Astrocyte of the cerebellum (primary cell): ENCODE measurements at places on chromosomes 12 and 14.

DNA sequence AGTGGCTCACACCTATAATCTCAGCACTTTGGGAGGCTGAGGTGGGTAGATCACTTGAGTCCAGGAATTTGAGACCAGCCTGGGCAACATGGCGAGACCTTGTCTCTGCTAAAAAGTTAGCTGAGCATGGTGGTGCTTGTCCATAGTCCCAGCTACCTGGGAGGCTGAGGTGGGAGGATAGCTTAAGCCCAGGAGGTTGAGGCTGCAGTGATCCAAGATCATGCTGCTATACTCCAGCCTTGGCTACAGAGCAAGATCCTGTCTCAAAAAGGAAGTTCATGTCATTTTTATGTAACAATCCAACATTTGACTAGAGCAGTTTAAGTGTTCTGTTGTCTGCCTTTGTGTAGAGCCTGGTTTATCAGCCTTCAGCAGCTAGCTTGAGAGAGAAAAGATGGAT, 6.2 kb downstream of the OXA1L start:
- DNase-seq: no peak

DNA sequence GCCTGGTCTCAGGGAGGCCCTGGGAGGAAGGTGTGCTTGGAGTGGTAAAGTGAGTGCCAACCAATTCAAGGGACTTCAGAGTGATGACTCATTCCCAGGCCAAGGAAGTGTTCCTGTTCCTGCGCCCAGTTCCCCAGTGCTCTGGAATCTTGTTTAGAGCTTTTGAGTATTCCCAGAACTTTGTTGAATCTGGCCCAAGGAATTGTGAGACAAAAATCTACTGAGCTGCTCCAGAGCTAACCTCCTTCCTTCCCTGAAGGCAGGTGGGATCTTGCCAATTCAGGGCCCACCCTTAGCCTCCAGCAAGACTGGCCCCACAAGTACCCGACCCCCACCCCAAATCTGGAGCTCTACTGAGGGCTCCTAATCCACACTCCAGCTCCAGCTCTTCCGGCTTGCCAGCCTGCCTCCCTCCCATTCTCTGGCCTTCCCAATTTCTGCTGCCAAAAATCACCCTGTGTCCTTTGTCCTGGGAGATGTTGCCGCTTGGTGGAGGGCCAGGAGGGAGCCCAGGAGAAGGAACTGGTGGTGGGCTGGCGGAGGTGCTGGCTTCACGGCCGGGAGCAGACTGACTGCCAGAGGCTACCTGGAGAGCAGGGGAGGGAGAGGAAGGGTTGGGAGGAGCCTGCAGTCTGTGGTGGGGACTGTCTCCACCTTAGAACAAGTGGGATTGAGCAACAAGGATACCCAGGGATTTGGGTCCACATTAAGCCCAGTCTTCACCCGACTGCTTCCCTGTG, 2.0 kb upstream of the ATN1 start:
- no peak for DNase-seq

- no peak for DNase-seq
Observed at GRCh38 chr12:19130224-19131024, 891 bp downstream of the PLEKHA5 start.

GRCh38 chr12:43758247-43758727, 303 bp downstream of the PUS7L start:
- DNase-seq: no peak

DNA sequence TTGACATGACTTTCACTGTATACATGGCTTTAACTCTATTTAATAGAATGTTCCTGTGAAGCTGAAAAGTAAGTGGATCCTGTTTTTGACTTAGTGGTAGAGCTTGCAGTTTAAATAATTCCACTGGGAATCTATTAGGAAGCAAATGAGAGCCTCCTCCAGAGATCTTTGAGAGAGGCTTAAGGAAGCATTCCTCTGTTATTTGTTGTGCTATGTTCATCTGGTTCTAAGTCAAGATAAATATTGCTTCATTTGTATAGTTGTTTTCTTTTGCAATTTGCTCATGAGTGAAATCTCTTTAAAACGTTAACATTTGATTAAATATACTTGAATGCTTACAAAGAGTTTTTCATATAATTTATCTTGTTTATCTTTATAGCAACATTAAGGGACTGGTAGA, 70.4 kb downstream of the TMTC2 start:
- DNase-seq: no peak

- DNase-seq: no peak
Observed at GRCh38 chr14:92254786-92255185, 68.2 kb upstream of the SLC24A4 start.

GRCh38 chr14:44626423-44626822, 119.3 kb upstream of the FSCB start:
- DNase-seq: no peak

DNA sequence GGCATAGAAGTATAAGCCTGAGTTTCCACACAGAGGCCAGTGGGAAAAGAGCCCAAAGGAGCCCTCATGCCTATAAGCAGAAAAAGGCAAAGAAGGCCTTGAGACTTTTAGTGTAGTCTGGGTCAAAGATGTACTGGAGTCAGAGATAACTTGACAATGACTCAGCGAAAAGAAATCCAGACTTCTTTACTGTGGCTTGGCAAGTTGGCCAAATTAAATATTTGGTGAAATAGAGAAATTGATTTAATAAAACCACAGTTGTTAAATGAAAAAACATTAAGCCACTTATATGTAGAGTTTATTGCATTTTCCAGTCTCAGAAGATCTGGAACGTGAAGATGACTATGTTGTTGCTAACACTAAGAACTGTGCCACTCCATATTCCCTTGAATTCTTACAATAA, 105.1 kb downstream of the TMTC3 start:
- peak; percentile 60 for DNase-seq

- no peak for DNase-seq
Observed at GRCh38 chr14:104367866-104368750, 211.5 kb upstream of the C14orf180 start.

DNA sequence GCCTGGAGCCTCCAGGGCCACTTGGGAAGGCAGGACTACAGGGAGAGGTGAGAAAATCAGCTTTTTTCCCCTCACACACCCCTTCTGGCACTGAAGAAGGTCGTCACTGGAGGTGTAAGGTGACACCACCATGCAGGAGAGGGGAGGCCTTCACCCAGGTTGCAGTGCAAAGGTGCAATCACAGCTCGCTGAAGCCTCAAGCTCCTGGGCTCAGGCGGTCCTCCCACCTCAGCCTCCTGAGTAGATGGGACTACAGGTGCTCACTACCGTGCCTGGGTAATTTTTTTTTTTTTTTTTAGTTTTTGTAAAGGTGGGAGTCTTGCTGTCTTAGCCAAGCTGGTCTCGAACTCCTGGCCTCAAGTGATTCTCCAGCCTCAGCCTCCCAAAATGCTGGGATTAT, 93.6 kb downstream of the TNFAIP2 start:
- DNase-seq: no peak
